ENCODE measurements at places on chromosomes 13 and 19. TPM values are rescaled to one million over a fixed set of nuclear protein-coding genes. Genes with fewer than 3 reads are reported as not detected.

- no peak for DNase-seq
Measured at GRCh38 chr13:51237887-51238286, 15.7 kb downstream of the FAM124A start.

DNA sequence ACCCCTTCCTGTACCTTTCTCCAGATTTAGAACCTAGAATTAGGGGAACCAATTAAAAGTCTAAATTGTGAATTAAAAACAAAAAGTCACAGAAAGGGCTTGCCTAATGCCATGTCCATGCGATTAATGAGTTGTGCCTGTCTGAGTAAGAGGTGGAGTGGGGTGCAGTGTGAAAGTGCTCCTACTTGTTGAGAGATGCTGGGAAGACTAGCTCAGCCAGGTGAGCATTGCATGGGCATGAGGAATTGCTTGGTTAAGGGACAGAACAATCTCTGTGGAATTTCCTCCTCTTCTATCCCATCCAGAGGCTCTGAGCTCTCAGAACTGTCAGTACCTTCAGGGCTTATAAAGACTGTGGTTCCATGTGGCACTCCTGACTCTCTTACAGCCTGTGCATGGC is 159.0 kb upstream of the UBL3 start:
- no peak for DNase-seq

DNA sequence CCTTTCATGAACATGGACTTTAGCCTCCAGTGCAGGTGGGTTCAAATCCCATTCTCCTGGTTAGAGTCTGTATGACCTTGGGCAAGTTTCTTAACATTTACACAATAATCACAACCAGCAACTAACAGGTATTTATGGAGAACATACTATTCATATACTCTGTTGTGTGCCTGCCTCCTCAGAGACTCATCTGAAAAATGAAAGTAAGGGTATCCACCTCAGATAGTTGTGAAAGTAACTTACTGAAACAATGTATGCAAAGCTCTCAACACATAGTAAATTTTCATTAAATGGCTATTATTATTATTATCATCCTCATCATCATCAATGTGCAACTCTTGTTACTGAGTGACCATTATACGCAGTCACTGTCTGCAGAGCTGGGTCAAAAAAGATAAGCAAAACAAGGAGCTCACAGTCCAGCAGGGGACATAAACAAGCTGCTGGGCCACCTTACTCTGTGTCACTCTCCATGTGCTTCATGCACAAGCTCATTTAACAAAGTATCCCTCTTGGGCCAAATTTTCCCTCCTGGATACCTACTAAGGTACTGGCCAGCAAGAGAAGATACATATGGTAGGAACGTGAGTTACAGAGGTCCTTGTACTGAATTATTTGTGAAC is 70.9 kb upstream of the FNDC3A start:
- DNase-seq: no peak

- no peak for DNase-seq
Measured at GRCh38 chr13:65336916-65337315, 1893.2 kb downstream of the PCDH9 start.

GRCh38 chr19:2341982-2342381 is 13.5 kb downstream of the SPPL2B start:
- DNase-seq: peak; percentile 34

DNA sequence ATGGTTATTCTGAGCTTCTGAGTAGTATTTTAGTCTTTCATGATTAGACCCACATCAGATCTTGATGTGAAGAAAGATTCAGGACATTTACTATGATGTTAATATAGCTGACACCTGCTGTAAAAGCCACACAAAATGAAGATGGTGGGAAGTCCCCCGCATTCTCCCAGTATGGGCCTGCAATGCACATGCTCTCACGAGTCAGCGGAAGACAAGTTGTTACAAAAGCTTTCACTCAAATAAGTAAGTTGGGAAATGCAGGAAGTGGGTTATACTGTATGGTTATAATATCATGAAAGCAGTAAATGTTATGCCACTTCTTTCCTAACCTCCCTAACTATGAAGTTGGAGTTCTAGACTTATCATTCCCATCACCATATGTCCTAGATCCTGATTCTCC is 171.9 kb downstream of the KLF5 start:
- DNase-seq: no peak

DNA sequence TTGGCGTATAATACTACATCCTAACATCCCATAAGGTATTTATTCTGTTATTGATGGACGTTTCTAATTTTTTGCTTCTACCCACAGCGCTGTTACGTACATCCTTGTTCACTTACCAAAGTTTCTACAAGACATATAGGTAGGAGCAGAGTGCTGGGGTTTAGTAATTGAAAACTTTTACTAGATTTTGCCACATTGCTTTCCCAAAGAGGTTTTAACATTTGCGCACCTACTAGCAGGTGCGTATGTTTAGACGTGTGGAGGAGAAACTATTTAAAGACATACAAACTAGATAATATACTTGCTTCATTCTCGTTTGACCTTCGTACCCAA is 559 bp upstream of the RPL21 start:
- no peak for DNase-seq

GRCh38 chr13:24230428-24231072 is 70.0 kb downstream of the SPATA13 start:
- DNase-seq: no peak

DNA sequence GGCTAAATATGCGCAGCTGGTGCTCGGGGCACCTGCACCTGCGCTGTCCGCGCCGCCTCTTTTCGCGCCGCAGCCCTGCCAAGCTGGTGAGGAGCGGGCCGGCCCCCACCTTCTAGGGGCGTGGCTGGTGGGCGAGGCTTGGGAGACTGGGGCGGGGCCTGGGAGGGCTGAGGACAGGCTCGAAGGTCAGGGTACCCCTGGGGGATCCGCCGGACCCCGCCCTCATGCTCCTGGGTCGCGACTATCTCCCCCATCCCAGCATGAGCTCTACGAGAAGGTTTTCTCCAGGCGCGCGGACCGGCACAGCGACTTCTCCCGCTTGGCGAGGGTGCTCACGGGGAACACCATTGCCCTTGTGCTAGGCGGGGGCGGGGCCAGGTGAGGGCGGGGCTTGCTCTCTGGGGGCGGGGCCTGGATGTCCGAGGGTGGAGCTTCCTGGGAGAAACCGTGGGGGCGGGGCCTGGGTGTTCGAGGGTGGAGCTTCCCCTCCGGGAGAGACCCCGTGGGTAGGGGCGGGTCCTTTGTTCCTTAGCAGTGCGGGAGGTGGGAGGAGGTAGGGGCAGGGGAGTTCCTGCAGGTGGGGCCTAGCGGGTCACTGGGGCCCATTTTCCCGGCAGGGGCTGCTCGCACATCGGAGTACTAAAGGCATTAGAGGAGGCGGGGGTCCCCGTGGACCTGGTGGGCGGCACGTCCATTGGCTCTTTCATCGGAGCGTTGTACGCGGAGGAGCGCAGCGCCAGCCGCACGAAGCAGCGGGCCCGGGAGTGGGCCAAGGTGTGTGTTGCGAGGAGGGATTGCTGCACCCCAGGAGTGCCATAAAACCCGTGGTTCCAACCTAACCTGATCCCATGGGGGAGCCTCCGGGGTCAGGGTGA is 19.7 kb downstream of the PNPLA6 start:
- DNase-seq: no peak

The ZNF155 gene
- 6.9 TPM for total RNA-seq

The ZNF541 gene
- not detected for total RNA-seq

The CPT1C gene
- 5.8 TPM for total RNA-seq

The ZNF221 gene
- 4.5 TPM for total RNA-seq

Measured in right cardiac atrium (tissue), 5 donors.